Activated naive CD8-positive, alpha-beta T cell treated with anti-CD3 and anti-CD28 coated beads, Interleukin-2, amount 10 ng/mL, durations not matched to agents 7 days and 5 days (primary cell): ENCODE measurements at places on chromosomes 2 and 18.

DNA sequence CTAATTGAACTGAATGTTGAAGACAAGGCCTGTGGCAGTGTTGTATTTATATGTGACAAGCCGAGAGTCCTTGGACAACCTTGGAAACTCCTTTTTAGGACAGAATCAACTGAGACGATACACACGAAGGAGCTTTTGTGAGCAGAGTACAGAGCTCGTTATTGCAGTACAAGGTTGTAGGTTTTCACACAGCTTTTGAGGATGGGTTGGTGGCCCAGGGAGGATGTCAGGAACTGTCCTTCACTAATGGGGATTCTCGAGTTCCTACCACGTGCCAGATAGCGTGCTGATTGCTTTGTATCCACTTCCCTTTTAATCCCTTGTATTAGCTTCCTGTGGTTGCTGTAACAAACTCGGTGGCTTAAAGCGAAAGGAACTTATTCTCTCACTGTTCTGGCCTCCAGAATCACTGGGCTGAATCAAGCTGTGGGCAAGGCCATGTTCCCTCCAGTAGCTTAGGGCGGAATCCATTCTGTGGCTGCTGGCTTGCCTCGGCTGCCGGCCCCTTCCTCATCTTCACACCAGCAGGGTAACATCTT, 20.2 kb downstream of the INPP4A start:
- no peak for DNase-seq

- DNase-seq, result no peak
Measured at GRCh38 chr2:99905636-99906035, 236.8 kb downstream of the AFF3 start.

DNA sequence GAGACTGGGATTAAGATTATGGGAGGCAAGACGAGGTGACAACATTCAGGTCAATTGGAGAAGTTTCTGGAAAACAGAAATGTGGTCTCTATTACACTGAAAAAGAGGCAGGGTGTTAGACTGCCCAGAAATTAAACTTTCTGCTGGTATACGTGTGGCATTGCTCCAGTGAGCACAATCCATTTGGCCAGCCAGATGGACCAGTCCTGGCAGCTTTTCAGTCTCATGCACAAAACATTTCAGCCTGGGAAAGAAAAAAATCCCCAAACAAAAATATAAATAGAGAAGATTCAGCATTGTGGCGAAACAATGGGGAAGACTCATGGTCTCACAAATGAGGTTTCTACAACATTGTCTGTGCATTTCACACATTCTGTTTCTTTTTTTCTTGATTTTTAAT, 113.9 kb downstream of the HNMT start:
- no peak for DNase-seq

DNA sequence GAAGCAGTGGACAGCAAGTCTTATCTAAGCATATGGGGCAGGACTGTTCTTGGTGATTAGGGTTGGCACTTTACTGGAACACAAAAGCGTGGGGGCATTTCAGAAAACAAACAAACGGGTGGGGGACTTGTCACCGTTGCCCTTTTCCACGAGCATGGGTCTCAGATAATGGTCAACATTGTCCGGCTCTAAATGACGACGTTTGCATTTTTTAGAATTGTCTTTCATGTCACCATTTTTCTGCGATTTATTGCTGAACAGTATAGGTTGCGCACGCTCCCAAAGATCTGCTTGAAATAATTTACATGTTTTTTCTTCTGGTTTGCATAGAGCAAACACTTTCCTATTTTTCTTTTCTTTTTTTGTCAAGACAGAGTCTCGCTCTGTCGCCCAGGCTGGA, 46.6 kb upstream of the TBC1D8 start:
- DNase-seq, result no peak

DNA sequence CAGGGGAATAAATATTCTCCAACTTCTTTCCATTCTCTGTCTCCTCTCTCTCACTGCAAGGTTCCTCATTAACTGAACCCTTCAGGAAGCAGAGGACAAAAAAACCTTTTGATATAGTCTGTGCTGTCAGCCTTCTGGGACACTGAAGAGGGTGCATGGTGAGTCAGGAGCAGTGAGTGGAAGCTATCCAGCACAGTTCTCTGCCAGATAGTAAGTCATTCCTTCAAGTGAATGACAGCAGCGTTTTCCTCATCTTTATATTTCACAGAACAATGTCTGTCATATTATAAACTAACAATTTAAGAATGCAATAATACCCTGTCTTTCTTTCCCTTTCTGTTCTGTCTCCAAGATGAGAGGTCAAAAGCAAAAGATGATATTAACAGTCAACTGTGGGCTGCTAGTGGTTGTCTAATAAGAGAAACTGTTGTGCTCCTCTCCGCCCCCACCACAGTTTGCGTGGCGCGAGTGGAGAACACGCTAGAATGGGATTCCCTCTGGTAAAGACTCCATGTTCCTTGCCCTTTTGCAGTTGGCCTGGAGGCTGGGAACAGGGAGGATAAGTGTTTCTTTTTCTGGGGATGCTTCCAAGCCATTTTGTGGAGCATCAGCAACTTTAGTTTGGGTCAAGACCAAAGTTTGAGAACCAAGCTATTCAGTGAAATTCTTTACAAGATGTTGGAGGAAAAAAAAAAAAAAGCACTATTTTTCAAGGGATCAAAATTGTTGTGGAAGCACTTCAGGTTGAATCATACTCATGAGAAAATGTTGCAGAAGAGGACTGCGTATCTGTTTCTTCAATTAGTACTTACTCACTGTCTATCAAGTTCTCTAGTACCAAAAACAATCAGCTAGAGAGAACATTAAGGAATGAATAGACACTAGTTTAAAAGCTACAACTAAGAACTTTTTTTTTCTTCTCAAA, 430.2 kb downstream of the SETBP1 start:
- no peak for DNase-seq

DNA sequence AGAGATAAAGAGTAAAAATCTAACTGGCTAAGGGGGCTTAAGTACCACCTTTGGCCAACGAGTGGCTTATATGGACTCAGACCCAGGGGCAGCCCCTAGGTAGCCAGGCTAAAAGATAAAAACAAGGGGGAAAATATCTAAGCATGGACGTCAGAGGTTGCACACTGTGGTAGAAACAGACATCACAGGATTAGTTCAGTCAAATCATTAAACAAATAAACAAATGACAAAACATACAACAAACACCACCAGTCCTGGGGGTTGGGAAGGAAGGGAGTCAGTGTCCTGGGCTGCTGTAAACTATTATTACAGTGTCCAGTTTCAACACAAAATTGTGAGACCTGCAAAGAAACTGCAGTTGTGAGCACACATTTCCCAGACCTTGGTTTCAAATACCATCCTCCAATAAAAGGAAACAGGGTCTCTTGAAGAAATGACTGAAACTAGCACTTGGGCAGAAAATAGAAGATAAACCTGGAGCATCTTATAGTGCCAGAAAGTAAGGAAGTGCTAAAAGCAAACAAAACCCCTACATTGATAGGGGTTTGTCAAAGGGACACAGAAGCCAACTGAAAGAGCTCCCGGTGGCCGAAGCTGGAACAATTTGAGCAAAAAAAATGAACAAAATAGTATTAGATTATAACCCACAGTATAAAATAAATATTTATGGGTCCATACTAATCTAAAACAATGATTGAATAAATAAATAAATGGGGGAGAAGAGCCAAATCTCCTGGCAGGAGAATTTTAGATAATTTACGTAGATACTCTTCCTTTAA, 154.8 kb upstream of the KLF7 start:
- DNase-seq, result no peak

GRCh38 chr2:237096911-237097310, 11.2 kb downstream of the COPS8 start:
- DNase-seq, result no peak
